ENCODE measurements at places on chromosomes 13 and 19.
A peak's percentile ranks its signal among the peaks of the same experiment; 100 is the strongest.

DNA sequence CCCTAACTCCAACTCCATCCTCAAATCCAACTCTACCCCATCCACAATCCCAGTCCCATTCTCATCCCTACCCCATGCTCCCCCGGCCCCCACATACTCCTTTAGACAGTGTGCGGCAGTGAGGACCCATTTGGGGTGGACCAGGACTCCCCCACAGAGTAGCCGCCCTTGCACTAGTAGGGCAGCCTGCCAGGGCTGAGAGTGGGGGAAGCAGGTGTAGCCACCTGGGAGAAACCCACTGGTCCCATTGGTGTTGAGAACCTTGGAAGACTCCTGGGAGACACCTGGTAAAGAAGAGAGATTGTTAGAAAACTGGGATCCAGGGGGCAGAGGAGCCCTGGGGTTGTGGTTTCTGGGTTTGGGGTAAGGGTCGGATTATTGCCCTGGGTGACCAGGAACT is 4.6 kb downstream of the KLK13 start:
- no peak for DNase-seq

- no peak for DNase-seq
These were observed 142.8 kb upstream of the UBL3 start for GRCh38 chr13:29993196-29993595.

GRCh38 chr19:33559996-33560395 is 38.4 kb upstream of the PEPD start:
- DNase-seq, result no peak

GRCh38 chr19:46181388-46181779 is 33.3 kb downstream of the IGFL2 start:
- no peak for DNase-seq

DNA sequence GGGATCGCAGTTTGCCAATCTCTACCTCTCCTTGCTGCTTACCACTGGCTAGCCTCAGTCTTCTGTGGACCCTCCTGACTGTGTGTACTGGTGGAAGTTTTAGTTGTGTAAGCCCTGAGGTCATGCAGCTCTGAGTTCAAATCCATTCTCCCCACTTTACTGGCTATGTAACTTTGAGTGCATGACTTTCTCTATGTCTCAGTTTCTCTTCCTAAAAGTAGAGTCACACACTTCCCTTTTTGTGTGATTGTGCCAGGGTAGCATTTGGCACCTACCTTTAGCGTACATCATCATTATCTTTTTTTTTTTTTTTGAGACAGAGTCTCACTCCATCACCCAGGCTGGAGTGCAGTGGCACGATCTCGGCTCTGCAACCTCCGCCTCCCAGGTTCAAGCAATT is 70.3 kb downstream of the MAP4K1 start:
- no peak for DNase-seq

- DNase-seq, result no peak
These were observed 49.4 kb upstream of the IPO5 start for GRCh38 chr13:97904059-97904458.

DNA sequence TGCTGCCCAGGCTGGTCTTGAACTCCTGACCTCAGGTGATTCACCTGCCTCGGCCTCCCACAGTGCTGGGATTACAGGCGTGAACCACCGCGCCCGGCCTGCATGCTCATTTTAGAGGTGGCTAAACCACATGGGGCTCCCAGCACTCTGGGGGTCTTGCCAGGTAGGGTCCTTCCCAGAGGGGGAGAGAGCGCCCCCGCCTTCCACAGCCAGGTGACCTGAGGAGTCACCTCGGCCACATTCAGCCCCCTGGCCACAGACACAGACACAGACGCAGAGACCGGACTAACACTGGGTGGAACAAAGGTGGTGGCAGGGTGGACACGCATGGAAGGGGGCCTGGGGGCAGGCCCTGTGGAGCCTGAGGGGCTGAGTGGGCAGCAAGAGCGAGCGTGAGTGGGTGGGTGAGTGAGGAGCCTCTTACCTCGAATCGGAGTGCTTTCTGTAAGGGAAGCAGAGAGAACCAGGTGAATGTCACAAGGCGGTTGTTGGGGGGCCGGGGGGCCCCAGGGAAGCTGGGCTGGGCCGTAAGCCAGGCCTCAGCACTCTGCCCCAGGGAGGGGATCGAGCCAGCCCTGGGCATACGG is 80.1 kb downstream of the PTPRS start:
- no peak for DNase-seq

- no peak for DNase-seq
These were observed at the start of gene LILRB4 for GRCh38 chr19:54662730-54663129. TSS of gene LILRB4 (plus strand) at chr19:54662985. CDS start at chr19:54663034, 49 bp downstream.

- peak; percentile 49 for DNase-seq
These were observed at the start of gene CNN2 for GRCh38 chr19:1025960-1026782. TSS of gene CNN2 (plus strand) at chr19:1026608. CDS start at chr19:1026662, 54 bp downstream.

DNA sequence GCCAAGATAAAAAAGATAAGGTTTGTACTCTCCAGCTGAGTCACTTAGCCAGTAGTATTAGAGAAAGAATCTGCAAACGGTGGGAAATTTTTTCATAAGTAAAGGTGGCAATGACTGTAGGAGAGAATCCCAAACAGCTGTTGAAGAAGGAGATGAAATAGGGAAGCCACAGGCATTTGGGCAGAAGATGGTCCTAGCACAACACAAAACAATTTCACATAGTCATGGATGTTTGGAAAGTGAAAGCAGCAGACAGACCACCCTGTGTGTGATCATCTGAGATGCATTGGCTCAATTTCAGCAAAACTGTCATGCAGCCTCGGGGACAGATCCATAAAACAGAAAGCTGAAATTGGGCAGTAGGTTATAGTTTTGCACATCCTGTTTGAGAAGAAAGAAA is 2832.4 kb downstream of the PCDH9 start:
- DNase-seq, result no peak

GRCh38 chr19:11479898-11480714 is 740 bp downstream of the ELAVL3 start:
- no peak for DNase-seq

DNA sequence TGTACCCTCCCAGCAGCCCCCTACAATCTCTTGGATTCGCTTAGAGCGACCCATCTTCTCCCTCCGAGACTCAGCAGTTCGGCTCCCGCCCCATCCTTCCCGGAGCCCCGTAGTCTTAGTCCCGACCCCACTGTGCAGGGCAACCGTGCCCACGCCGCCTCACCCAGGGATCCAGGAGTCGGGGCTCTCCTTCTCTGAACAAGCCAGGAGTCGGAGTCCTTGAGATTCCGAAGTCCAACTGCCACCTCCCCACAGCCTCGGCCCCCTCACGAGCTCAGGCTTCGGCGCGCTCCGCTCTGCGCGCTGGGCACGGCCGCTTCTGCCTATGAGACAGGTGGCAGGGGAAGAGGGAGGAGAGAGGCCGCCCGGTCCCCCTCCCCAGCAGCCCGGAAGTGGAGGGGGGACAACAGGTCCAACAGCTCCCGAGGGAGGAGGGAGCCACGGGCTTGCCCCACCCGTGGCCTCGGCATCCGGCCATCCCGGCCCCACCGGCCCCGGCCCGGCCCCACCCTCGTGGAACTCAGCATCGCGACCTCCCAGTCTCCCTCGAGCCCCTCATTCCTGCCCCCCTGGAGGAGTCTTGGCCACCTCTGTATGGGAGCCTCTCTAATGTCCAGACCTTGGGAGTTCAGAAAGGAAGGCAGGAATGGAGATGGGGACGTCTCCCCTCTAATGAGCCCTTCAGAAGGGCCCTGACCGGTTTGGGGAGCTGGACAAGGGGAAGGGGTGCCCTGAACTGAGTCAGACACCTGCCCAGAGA is at the start of gene PHLDB3:
TSS of gene PHLDB3 (minus strand) at position 321 of the 760 bp plus-strand sequence. CDS start 628 bp downstream, outside the sequence.
- peak; percentile 29 for DNase-seq

DNA sequence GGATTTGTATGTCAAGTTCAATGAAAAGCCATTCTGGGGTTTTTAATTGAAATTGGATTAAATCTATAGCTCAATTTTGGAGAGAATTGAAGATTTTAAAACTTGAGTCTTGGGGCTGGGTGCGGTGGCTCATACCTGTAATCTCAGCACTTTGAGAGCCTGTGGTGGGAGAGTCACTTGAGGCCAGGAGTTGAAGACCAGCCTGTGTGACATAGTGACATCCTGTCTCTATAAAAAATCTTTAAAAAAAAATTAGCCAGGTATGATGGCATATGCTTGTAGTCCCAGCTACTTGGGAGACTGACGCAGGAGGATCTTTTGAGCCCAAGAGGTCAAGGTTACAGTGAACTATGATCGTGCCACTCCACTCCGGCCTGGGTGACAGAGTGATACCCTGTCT is 41.2 kb downstream of the VAV1 start:
- DNase-seq, result no peak

DNA sequence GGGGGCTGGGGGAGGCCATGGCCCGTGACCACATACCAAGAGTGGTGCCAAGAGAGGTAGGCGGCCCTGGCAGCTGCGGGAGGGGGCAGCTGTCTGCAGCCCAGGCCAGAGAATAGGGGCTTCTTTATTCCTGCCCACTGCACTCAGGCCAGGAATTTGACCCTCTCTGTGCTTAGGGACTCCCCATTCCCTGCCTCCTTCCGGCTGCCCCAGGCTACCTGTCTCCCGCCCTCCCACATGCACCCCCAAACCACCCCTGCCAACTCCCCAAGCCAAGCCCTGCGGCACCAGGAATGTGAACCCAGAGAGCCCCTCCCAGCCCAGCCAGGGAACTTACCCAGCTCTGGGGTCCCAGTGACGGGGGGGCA is 687 bp downstream of the PLEKHA4 start:
- no peak for DNase-seq

DNA sequence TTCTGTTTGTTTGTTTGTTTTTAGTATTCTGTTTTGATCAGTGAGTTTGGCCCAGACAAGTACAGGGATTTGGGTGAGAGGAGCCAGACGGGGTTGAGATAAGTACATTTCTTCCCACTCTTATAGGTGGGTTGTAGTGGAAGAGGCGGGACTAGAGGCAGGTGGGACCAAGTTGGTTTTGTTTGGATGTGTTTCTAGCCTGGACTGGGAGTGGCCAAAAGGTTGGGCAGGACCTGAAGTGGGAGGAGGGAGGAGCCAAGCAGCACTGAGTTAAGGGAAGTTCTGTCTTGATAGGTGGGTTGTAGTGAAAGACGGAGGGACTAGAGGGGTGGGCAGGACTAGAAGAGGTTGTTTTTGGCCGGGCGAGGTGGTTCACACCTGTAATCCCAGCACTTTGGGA is 9.0 kb downstream of the DNASE2 start:
- no peak for DNase-seq

DNA sequence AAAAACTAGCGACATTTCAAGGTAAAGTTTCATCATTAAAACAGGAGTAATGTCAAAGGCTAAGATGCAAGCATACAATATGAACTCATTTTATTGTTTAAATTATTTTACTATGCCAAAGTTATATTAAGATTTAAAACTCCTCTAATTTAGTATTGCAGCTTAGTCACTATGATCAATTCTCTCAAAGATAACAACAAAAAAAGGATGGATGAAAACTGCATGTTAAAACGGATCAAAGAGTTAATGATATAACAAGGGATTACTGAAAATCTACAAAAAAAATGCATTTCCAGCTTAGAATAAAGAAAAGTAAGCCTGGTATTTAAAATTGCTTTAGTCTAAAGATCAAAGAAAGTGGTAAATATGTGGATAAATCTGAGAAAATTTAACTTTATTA is 587.8 kb upstream of the PCDH20 start:
- DNase-seq, result no peak

- no peak for DNase-seq
These were observed 6.4 kb downstream of the LATS2 start for GRCh38 chr13:21055016-21055415.

- no peak for DNase-seq
These were observed 1869.8 kb upstream of the PCDH20 start for GRCh38 chr13:63285426-63285825.

GRCh38 chr13:73625562-73626339 is 508.5 kb downstream of the KLF12 start:
- DNase-seq, result no peak

GRCh38 chr19:45349430-45349941 is 8.9 kb downstream of the KLC3 start:
- no peak for DNase-seq

GRCh38 chr19:23509686-23510450 is 114.6 kb upstream of the ZNF91 start:
- no peak for DNase-seq

- no peak for DNase-seq
These were observed 290.1 kb downstream of the DCLK1 start for GRCh38 chr13:35841060-35841521.

- DNase-seq, result no peak
These were observed 11.3 kb upstream of the IGSF23 start for GRCh38 chr19:44602081-44602480.

GRCh38 chr19:4077800-4078684 is 11.3 kb upstream of the ZBTB7A start:
- DNase-seq, result no peak

DNA sequence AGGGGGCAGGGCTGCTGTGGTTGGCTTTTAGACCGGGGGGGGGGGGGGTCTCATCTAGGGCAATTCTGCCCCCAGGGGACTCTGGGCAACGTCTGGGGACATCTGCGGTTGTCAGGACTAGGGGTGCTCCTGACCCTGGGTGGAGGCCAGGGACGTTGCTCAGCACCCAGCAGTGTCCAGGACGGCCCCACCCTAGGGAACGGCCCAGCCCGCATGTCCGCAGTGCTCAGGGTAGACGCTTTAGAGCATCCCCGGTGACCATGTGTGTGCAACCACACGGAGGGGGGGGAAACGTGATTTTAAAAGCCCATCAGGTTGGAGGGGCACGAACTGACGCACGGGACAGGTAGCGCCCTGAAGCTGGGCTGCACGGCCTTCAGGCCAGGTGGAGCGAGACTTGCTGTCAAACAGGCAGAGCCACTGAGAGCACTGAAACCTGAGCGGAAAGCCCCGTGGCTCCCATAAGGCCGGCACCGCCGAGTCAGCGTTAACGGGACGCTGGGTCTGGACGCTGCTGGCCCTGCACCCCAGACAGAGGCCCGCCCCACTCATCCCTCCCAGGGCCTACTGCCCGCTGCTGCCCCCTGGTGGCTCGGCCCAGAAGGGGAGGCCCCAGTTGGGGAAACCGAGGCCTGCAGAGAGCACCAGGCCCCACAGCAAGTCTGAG is 8.3 kb downstream of the CACTIN start:
- DNase-seq, result peak; percentile 23

GRCh38 chr13:112143046-112143752 is 76.2 kb downstream of the SOX1 start:
- no peak for DNase-seq

DNA sequence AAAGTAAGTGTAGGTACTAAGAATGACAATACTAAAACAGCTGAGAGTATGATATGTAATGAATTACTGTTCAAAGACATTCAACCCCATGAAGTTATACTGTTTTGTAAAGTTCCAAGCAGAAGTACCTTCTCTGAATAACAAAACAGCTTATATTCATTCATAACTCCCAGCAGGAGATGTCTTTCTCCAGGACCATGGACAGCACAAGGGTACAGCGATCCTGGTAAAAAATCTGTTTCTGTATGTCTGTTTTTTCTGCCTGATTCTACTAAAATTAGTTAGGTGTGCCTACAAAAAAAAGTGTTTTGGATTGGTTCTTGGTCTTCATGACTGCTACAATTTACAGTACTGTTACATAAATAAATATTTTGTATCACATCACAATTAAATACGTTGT is 172.5 kb upstream of the SLITRK5 start:
- no peak for DNase-seq

- DNase-seq, result no peak
These were observed 644 bp downstream of the MED26 start for GRCh38 chr19:16627193-16627927.

GRCh38 chr13:84400706-84401105 is 518.4 kb upstream of the SLITRK1 start:
- DNase-seq, result no peak

Data from activated T-helper 9 cell treated with anti-CD3 and anti-CD28 coated beads, Interleukin-2, amount 50 U/mL, for 16 hours (primary cell).